ENCODE measurements at places on chromosomes 4 and X.

- DNase-seq: no peak
Observed at GRCh38 chr4:58313444-58313843, 1203.3 kb upstream of the IGFBP7 start.

GRCh38 chr4:144787365-144788258 is 141.7 kb downstream of the HHIP start:
- DNase-seq: no peak

DNA sequence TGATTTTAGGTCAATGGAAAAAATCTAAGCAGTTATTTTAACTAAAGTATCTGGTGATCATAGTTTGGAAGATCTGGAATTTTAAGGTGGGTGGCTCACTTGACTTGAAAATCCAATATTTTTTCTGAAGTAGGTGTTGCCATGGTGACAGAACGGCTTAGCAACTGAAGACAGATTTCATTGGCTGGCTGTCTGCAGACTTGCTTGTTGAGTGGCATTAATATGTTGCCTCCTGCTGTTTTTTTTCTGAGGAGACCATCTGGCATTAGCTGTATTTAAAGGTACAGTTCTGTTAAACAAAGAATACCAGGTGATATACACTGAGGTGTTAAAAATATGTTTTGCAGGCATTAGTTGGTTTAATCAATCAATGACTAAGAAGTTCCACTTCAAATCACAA is 19.8 kb downstream of the CPE start:
- DNase-seq: no peak

DNA sequence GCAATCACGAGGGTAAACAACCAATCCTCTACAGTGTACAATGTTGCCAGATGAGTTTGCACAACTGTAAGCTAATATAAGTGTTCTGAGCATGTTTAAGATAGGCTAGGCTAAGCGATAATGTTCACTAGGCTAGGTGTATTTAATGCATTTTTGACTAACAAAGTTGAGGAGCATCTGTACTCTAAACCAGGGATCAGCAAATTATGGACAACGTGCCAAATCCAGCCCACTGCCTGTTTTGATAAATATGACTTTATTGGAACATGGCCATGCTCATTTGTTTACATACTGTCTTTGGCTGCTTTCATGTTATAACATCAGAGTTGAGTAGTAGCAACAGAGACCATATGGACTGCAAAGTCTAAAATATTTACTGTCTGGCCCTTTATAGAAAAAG is 46.3 kb upstream of the ARHGEF6 start:
- DNase-seq: no peak

GRCh38 chrX:24702362-24703184 is 8.9 kb downstream of the POLA1 start:
- no peak for DNase-seq
